Activated naive CD4-positive, alpha-beta T cell (primary cell): ENCODE measurements at places on chromosomes 12 and 14.

- no peak for DNase-seq
Observed at GRCh38 chr12:112901271-112901670, 5.5 kb upstream of the OAS1 start.

DNA sequence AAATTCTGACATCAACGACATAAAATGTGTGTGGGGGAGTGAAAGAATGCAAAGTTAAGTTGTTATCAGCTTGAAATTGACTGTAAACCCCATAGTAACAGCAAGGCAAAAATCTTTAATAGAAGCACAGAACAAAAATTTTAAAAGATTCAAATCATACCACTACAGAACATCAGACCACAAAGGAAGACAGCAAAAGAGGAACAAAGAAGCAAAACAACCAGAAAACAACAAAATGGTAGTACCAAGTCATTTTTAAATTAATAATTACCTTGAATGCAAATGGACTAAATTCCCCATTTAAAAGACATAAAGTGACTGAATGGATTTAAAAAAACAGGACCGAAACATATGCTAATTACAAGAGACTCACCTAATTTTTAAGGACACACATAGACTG, 31.3 kb downstream of the A2M start:
- no peak for DNase-seq

DNA sequence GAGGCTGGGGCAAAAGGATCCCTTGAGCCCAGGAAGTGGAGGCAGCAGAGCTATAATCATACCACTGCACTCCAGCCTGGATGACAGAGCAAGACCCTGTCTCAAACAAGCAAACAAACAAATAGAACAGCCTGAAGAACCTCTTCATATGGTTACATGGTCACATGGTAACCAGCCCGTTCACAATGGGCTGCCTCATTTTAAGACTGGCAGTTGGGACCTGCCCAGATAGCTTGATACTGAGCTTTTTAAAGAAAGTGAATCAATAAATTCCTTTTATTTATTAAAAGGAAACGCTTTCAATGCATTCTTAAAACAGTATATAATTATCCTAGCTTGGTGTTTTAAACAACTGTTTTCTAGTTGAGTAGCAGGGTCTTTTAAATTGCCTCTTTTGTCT, 10.5 kb downstream of the MLXIP start:
- no peak for DNase-seq

GRCh38 chr12:123106640-123107359, 44.1 kb downstream of the PITPNM2 start:
- DNase-seq: no peak

- no peak for DNase-seq
Observed at GRCh38 chr12:19026614-19027488, 102.7 kb upstream of the PLEKHA5 start.

GRCh38 chr12:38268612-38269011, 48.0 kb upstream of the ALG10B start:
- DNase-seq: no peak

GRCh38 chr12:31507966-31508365, 83.0 kb downstream of the DENND5B start:
- no peak for DNase-seq

DNA sequence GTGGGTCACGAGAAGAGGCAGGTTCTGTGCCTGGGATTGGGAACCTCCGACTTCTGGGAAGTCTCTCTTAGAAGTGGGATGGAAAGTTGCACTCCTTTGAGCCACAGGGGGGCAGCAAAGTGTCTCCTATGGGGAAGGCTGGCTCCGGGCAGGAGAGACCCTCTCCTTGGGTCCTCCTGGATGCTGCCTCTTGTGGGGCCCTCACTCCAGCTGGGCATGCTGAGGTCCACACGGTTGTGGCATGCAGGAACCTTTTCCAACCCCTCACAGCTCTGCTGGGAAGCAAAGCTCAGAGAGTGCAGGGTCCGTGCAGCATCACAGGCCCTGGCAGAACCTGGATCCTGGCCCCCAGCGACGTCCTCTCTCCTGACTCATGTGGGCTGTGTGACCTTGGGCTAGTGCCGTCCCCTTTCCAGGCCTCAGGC, 17.4 kb downstream of the SDSL start:
- DNase-seq: no peak

DNA sequence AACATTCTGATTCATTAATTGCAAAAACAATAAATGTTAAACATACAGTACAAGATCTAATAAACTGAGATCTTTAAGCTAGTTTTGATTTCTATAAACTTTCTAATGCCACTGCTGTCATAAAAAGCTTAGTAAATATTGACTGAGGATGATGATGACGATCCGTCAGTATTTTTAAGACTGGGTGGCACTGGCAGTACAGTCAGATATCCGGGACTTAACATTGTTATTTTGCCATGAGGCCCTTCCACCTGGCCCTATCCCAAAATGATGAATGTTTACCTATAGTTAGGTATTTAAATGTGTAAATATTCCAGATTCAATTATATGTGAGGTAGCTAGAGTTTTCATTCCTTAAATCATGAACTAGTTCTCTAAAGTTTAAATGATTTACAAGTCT, 158.5 kb downstream of the FOXA1 start:
- no peak for DNase-seq
